ENCODE measurements at places on chromosomes 2 and 18.

GRCh38 chr2:95344656-95345055 lies 47.5 kb downstream of the KCNIP3 start:
- no peak for DNase-seq

- no peak for DNase-seq
These were observed 202.8 kb downstream of the WDR7 start for GRCh38 chr18:56853961-56854360.

DNA sequence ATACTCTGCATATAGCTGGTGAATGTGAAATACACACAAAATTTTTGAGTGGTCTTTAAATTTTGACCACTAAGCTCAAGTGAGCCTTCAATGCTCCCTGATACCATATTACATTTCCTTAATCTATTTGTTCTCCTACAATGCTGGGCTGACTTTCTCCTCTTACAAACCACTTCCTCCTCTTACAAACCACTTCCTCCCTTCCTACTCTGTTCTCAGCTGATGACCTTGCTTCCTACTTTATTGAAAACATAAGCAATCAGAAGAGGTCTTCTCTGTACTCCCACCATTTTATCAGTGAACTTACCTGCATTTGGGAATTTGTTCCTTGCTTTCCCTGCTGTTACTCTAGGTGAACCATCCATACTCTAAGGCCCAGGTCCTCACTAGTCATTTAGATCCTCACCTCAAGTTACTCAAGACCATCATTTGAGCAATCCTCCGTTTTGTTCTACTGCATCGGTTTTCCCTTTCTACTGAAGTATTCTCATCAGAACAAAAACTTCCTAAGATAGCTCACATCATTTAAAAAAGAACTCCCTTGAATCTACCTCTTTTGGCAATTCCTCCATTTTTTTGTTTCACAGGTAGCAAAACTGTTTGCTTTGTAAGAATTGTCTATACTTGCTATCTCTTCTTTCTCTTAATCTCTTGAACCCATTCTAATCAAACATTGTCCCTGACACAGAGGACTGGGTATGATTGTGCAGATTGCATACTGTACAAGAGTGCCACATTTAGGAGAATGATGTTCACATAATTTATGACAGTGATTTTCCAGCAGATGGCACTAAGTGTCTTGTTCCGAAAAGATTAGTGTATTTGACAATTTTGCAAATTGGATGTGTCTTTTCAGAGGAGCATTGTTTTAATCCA lies 96.5 kb downstream of the EPB41L5 start:
- peak; percentile 51 for DNase-seq

DNA sequence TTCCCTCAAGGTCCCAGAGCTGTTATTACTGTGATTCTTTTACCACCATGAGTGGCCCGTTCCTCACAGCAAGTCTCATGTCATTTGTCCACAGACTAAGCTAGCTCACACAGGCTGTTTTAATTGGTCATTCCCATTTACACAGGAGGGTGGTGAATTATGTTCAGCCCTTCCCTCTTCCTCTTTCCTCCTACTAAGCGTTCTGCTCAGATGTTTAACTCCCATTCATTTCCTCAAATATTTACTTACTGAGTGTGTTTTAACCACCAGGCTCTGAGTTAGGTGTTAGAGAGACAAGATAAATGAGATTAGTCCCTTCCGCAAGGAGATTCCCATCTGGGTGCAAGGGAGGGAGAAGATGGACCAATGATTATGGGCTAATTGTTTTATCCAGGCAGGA lies 403.6 kb upstream of the ACVR2A start:
- no peak for DNase-seq

DNA sequence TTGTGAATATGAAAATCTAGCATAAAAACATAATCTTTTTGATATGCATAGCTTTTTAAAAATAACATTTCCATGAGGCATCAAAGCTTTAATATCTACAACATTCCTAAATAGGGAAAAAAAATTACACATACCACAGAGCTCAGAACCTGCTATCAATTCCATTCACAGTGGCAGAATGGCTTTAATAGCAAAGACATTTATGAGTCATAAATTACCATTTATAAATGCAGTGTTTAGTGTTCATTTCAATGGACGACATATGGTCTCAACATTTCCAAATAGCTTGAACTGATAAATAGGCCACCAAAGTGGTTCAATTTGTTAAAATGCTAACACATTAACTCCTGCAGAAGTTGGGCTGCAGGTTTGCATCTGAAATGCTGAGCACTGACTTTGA lies 600.6 kb upstream of the SETBP1 start:
- DNase-seq = no peak

DNA sequence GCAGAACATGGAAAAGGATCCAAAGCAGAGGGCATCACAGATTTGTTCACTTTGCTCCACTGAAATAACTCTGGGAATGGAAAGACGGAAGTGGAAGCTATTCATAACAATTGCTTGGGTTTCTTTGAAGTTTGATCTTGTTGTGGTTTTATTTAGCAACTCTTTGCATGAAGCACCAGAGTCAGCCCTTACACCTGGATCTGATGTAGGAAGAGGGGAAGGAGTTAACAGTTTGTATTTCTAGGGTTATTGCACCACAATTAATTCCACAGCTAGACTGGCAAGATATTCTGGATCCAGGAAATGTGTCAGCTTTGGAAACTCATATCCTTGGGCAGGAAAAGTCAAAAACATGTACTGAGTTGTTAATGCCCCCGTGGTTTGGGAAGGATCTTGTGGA lies 1143.4 kb downstream of the CNTNAP5 start:
- DNase-seq = no peak

DNA sequence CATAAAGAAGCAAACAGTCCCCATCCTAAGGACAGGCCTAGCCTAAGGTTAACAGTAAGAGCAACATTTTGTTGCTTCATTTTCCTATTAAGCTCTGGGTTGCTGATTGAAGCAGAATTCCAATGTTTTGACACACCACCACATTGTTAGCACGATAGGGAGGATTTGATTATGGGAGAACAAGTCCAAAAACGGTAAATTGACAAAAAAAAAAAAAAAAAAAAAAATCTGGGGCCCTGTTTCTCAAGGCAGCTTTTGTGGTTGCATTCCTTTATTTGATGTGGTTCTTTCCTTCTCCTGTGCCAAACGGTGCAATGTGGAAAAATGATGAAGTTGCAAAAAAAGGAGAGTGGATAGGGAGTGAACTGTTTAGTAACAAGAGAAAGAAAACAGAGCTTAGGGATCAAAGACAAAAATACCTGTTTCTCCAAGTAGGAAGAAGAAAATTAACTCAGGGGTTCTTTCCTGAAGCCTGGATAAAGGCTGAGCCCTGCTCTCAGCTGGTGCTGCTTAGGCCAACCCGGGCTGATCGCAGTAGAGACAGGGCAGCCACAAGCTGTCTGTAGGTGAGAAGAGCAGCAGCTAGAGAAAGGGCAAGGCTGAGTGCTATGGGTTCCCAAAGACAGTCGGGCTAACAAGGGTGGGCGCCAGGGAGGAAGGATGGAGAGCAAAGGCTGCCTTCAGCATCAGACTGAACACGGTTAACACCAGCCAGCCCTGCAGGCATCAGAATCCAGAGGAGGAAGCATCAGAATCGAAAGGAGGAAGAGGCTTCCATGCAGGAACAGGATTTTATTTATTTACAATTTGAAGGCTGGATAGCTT lies 167.8 kb upstream of the FOSL2 start:
- DNase-seq = no peak

- DNase-seq = no peak
These were observed 3.9 kb upstream of the DSEL start for GRCh38 chr18:67520351-67520921.

Measured in CD4-positive, alpha-beta T cell treated with Interleukin-2 at 100 ng/mL for 4 hours (primary cell).